NCI-H1694 (cell line): ENCODE measurements at places on chromosomes 7 and 10.

GRCh38 chr7:79149831-79150230, 303.6 kb downstream of the MAGI2 start:
- no peak for DNase-seq

DNA sequence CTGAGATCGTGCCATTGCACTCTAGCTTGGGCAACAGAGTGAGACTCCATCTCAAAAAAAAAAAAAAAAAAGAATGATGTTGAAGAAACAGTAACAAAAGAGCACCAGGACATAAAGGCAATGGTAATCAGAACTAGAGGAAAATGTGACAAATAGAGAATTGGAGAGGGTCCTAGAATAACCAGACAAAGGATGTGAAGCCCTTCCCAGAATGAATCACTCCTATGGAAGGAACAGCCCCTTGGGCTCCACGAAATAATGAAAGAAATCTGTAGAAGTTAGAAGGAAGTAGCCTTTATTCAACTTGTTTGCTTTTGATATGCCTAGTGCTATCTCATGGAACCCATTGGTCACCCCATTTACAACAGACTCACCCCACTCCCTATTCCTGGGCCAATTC, 169.2 kb downstream of the SUGCT start:
- no peak for DNase-seq

DNA sequence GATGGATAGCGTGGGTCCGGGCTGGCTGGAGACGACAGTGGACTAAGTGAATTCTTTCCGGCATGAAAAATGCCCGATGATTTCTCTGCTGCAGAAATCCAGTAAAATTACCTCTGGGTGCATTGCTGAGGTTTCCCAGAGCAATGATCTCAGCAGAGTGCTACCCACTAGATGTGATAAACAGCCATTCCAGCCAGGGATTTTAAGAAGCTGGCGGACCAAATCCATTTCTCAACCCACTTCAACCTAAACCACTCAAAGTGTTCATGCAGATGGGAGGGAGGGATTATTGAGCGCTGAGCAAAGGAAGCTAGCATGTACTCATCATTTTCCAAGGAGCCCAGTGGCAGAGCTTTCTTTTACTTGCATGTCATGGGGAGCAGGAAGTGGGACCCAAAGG, 116.7 kb downstream of the PRKCQ start:
- DNase-seq: no peak

- no peak for DNase-seq
These were observed 2.8 kb upstream of the R3HCC1L start for GRCh38 chr10:98131619-98132018.

DNA sequence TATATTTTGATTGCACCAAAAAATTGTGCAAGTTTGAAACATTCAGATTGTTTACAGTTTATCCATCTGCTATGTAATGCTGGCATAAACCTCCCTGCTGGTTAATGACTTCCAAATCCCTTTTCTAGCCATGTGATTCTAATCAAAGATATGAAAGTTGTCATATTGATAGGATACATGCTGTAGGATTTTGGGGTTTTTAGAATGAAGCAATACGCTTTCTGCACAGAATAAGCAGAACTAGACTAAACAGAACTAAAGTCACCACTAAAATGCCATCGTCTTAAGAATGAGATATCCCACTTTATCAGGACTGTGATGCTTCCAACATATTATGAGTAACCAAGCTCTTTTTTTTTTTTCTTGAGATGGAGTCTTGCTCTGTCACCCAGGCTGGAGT, 856 bp downstream of the SSMEM1 start:
- no peak for DNase-seq

DNA sequence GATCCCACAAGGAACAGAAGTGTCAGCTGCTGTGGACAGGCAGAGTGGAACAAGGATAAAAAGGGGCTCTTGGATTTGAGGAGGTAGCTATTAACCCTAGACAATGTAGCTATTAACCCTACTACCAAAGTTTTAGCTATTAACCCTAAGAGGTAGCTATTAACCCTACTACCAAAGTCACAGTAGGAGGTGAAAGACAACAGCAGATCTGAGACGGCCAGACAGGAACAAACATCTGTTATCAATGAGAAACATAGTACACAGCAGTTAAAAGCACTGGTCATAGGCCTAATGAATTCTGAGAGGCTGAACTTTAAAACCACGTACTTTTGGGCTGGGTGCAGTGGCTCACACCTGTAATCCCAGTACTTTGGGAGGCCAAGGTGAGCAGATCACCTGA, 11.9 kb downstream of the ERCC6 start:
- no peak for DNase-seq

DNA sequence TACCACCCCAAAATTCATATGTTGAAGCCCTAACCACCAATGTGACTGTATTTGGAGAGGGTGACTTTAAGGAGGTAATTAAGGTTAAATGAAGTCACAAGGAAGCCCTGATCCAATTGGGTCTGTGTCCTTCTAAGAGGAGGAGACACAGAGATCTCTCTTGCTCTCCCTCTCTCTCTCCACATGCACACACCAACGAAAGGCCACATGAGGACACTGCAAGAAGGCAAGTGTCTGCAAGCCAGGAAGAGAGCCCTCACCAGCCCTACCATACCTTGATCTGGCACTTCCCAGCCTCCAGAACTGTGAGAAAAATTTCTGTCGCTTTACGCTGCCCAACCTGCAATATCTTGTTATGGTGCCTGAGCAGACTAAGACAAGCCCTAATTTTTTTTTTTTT, 56.0 kb upstream of the NEBL start:
- DNase-seq: no peak

- DNase-seq: no peak
These were observed 798.1 kb downstream of the GATA3 start for GRCh38 chr10:8852546-8852945.

GRCh38 chr7:1423264-1423811, 35.9 kb downstream of the MICALL2 start:
- no peak for DNase-seq

DNA sequence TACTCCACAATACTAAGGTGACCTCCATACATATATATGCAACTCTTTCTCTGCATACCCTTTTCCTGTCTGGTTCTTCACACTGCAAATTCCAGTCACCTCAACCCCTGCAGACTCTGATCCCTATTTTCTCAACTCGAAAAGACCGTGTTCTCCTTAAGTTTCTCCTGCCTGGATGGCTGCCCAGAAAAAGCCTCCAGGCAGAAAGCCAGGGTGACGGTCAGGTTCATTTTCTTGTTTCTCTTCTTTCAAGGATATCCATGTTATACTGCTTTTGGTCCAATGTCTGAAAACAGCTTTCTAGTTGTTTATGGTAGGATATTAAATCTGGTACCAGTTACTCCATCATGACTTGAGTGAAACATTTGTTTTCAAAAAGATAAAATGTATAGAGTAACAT, 267.8 kb upstream of the MYO3A start:
- DNase-seq: no peak

DNA sequence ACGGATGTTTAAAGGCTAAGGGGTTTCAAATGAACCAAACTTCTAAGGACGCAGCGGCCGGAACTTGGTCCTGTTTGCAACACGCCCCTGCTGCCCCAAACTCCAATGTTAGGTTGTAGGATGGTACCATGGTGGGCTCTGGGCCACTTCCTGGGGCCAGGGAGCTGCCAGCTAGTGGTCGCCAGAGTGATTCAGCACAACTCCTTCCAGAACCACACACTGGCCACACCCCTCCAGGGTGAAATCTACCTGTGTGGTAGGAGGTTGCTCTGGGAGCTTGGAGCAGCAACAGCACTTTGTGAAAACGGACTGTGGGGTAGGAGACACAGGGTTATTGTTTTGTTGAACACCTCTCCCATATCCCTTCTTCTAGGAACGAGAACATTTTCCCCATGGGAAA, 161.1 kb downstream of the FANK1 start:
- DNase-seq: no peak

- DNase-seq: no peak
These were observed 401.2 kb downstream of the RPS24 start for GRCh38 chr10:78434886-78435285.

- no peak for DNase-seq
These were observed 111.2 kb downstream of the SEM1 start for GRCh38 chr7:96598421-96598820.

DNA sequence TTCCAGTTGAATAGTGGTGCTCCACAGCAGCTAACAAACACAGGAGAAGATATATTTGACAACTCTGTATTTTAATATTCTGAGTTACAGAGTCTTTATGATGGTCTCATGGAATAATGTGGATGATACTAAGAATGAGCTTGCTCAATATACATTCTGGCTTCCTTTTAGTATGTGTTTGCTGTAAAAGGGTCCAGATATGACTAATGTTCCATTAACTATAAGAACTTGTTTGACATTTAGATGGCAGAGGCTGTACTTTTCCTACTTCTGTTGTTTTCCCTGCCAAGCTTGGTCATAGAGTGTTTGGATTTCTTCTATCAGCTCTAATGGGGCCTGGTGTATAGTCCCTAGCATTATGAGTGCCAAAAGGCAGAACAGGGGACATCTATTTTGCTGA, 61.5 kb upstream of the GPR22 start:
- DNase-seq: no peak

- DNase-seq: no peak
These were observed 152.9 kb downstream of the CELF2 start for GRCh38 chr10:11170574-11170973.

GRCh38 chr7:91344911-91345310, 80.7 kb downstream of the FZD1 start:
- no peak for DNase-seq

DNA sequence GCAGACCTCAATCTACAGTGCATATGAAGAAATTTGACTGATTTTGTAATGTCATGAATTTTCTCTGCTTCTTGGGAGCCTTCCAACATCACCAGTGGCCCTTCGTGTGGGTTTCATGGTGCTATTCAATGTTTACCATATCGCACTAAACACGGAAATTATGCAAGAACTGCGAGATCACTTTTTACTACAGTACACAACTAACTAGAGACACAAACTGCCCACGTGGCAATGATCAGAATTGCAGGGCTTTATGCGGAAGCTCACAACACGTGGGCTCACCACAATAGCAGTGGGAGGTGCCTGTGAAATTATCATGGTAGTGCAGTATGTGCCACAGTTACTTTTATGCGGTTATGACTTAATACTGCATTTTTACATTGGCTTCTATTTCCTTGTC, 449.7 kb upstream of the KLF6 start:
- no peak for DNase-seq
